ENCODE measurements at places on chromosomes 5 and 9.
A peak's percentile ranks its signal among the peaks of the same experiment; 100 is the strongest.

- no peak for DNase-seq
These were observed 33.4 kb downstream of the SECISBP2 start for GRCh38 chr9:89351584-89352300.

- DNase-seq, result no peak
These were observed 5.0 kb upstream of the IL3 start for GRCh38 chr5:132055441-132055807.

GRCh38 chr9:33229359-33230114 lies 10.4 kb upstream of the SPINK4 start:
- DNase-seq, result peak; percentile 42

GRCh38 chr5:88890070-88890781 lies 7.2 kb upstream of the MEF2C start:
- no peak for DNase-seq

DNA sequence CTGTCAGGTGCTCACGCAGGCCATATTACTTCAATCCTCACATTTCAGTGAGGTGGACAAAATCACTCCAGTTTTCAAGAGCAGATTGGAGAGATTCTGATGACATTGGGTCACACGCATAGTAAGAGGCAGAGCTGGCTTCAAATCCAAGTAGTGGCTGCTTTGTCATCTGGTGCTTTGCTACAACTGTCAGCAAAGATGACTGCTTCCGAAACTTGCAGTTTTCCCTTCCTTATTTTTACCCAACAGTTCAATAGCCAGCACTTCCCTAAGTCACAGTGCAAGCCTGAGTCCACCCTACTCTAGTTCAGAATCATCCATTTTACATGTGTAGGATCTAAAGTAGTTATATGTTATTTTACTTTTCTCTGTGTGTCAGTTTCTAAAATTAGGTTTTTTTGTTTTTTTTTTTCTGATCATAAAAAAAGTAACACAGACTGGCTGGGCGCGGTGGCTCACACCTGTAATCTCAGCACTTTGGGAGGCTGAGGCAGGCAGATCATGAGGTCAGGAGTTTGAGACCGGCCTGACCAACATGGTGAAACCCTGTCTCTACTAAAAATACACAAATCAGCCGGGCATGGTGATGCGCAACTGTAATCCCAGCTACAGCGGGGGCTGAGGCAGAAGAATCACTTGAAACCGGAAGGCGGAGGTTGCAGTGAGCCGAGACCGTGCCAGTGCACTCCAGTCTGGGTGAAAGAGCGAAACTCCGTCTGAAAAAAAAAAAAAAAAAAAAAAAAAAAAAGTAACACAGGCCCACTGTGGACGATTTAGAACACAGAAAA lies 49.6 kb downstream of the ANKDD1B start:
- no peak for DNase-seq

GRCh38 chr9:123445981-123446610 lies 90.1 kb downstream of the CRB2 start:
- no peak for DNase-seq

DNA sequence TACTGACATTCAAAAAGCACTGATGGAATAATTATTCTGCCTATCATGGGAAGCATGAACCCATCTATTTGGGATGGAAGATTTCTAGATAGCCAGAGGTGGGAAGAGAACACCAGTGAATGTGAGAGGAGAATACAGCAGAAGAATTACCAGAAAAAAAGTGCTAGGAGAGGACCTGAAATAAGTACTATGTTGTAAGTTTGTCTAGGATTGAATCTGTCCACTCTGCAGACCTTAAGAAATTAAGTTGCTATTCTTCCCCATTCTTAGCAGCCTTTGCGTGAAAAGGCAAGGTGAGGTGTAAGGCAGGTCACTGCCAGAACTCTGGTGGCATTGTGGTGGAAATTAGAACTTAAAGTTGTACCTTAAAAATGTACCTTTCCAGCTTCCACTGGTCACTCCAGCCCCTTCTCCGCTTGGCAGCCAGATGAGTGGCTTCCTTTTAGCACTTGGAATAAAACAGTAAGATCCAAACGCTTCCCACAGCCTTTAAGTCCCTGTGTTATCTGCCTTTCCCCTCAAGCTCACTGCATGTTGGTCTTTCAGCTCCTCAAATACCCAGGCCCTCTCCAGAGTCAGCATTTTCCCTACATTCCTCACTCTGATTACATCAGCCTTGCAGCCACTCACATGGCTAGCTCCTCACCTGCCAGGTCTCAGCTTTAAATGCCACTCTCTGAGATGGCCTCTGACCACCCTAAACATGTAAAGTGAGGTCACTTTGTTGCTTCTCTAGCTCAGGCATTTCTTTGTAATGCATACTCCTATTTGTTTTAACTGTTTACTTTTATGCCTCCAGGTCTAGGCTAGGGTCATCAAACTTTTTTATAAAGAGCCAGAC lies 253.0 kb downstream of the EPB41L4A start:
- no peak for DNase-seq

GRCh38 chr5:116695681-116696080 lies 121.1 kb upstream of the SEMA6A start:
- DNase-seq, result no peak

GRCh38 chr5:113705657-113706056 lies 192.2 kb downstream of the YTHDC2 start:
- DNase-seq, result no peak

DNA sequence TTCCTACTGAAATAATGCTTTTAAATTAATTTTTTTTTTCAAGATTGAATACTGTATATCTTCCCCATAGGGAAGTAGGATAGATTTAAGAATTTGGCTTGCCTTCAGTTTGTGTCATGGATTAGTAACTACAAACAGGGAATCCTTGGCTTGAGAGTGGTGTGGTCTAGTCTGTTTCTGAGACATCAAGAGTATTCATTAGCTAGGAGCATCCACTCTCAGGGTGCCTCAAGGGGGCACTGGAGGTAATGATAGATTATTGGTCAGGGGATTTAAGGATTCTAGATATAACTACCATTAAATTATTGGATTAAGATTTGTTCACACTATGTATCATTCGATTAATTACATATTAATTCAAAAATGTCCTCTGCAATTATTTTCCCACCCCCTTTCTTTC lies 91.8 kb upstream of the TXNDC8 start:
- no peak for DNase-seq

DNA sequence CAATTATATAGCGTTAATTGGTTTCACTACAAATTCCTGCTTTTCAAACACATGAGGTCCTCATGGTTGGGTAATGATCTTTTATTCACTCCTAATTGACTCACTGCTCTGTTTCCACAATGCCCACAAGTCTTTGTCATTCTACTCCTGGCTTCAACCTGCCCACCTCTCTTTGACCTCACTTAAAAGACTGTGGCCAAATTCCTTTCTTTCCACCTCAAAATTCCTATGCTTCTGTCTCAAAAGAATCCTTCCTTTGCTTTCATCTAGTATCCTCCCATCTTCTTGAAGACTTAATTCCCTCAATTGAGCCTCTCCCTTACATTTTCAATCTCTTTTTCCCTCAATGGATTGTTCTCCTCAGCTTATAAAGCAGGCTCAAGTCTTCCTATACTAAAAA lies 4.9 kb downstream of the APBA1 start:
- DNase-seq, result no peak

GRCh38 chr5:32709750-32710549 lies 1.2 kb upstream of the NPR3 start:
- peak; percentile 78 for DNase-seq

GRCh38 chr5:15256485-15256884 lies 243.5 kb upstream of the FBXL7 start:
- no peak for DNase-seq

Data from NCI-H1930 (cell line).